Hepatic stellate cell (primary cell): ENCODE measurements at places on chromosomes 11 and 22.

- no peak for DNase-seq
Observed at GRCh38 chr11:114153224-114153623, 93.7 kb downstream of the ZBTB16 start.

DNA sequence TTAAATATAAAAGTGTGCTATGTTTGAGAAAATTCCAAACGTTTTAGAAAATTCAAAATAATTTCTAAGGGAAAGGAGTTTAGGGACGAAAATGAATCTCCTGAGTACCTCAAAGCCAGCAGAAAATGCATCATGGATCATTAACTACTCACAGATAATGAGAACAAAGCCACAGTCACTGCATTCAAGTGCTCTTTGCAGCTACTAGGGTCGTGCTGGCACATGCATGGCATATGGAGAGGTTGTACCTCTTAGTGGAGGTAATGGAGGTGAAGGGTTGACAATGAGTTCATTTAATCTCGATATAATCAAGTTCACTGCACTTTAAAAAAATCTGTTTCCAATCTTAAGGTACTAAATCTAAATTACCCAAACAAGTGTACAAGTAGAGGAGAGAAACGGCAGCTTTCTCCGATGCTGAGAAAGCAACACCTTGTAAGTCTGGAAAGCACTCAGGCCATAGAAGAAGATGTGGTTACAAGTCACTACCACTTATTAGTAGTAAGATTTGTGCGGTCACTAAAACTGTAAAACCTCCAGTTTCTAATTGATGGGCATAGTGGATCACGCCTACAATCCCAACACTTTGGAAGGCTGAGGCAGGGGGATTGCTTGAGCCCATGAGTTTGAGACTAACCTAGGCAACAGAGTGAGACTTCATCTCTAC lies 261.1 kb upstream of the ANO3 start:
- no peak for DNase-seq

GRCh38 chr11:7936615-7937014 lies 4.9 kb downstream of the OR10A3 start:
- DNase-seq = no peak

DNA sequence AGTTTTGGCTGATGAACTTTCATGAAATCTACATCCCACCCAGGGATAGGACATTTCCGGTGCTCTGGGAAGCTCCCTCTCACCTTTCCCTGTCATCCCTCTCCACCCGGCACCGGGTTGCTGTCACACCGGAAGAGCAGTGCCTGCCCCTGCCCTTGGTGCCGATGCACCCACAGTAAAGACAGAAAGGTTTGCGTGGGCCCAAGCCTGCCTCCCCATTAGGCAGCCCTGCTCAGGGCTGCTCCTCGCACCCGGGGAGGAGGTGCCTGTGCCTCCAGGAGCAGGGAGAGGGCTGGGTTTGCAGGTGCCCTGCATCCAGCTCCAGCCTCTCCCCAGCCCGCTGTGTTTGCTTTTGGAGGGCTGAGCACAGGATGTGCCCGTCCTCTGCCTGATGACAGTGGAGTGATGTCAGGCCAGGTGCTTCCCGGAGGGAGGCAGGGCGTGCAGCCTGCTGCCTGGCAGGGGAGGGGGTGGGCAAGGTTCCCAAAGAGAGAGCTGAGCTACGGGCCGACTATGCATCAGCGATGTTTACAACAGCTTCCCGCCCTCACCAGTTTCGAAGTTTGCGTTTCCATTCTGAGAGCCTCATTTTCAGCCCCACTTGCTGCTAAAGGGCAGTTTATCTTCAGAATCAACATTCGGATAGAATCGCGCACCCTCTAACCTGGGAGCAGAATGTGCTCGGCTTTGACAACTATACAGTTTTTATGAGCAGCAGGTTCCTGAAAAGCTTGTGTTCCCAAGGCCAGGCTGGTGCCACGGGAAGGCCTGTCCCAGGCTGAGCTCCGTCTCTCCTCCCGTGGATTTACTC lies 83.2 kb upstream of the CLDN5 start:
- no peak for DNase-seq

DNA sequence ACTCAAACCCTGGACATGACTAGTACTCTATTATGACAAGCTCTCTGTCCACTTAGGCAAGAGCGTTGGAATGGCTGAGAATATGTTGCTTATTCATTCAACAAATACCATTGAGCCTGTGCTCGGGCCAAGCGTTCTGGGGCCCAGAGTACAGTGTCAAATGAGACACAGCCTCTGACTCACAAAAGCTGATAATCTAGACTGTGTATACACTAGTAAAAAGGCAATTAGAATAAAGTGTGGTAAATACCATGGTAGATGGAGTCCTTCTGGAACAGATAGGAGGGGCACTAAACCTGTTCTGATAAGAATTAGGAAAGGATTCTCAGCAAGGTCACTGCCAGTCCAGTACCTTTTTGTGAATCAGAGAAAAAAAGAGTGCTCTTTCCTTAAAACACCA lies 24.7 kb downstream of the KCNE3 start:
- DNase-seq = no peak

DNA sequence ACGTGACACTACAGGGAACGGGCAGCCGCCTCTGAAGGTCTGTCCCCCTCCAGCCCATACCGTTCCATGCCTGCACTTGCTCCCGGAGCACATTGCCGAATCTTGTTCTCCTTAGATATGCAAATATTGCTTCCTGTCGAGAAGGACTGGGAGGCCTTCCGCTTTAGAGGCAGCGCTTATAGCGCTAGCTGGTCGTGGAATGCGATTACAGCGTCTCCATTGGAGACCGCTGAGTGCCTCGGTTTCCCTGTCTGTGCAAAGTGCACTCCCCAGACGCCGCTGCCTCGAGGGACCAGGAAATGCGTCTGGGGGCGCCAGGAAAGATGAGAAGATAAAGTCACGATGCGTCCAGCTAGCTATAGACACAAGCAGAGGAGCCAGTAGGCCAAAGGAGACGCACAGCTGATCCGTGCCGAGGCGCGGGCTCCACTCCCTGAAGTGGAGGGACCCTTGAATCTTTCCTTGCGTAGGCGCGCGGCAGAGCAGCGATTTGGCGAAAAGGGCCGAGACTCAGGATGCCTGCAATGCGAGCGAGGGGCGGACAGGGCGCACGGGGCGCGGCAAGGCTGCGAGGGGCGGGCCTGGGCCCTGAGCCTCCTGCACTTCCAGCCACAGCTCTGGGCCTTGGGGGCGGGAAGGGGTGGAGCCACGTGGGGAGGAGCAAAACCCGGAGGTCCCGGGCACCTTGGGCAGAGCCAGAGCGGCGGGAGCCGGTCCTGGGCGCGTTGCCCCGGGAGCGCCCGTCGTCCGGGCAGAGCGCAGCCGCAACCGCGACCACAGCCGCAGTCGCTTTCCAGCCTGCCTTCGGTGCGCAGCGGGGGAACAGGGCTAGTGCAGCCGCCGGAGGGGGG lies at the start of gene RASSF10:
Gene RASSF10, plus strand, starts transcription at position 692 of the 851 bp plus-strand sequence. CDS start 261 bp downstream, outside the sequence.
- DNase-seq = peak; percentile 8

DNA sequence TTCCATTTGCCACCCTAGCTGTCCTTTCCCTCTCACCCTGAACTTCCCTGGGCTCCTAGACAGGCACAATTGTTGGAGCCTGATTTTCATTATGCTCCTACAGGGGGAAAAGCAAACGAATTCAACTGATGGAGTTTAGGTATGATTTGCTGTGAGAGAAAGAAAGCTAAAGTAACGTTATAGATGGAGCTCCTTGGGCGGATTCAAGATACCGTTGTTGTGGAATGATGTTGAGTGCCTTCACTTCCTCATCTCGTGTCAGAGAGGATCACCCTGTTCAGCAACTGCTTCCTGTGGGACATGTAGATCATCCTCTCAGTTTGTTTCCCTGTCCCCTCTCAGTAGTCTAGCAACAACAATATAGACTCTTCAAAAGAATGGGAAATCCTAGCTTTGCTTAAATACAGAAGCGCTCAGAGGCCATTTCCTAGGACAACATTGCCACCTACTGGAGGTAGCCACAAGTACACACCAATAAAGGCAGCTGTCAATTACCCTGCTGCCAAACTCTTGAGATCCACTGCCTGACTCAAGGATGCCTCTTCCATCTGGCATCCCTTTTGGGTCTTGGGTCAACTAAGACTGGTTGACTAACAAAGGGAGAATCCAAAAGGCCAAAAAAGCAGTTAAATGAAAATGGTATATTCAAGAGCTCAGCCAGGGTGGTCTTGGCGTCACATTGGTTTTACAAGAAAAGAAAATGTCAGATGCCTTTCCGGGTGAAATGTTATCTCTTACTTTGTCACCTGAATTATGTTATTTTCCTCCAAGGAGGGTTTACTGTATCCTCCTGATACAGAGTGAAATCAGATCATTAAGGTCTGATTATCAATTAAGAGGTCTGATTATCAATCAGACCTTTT lies 13.5 kb upstream of the DTX4 start:
- peak; percentile 56 for DNase-seq

- no peak for DNase-seq
Observed at GRCh38 chr22:35312198-35313059, 12.7 kb downstream of the TOM1 start.

DNA sequence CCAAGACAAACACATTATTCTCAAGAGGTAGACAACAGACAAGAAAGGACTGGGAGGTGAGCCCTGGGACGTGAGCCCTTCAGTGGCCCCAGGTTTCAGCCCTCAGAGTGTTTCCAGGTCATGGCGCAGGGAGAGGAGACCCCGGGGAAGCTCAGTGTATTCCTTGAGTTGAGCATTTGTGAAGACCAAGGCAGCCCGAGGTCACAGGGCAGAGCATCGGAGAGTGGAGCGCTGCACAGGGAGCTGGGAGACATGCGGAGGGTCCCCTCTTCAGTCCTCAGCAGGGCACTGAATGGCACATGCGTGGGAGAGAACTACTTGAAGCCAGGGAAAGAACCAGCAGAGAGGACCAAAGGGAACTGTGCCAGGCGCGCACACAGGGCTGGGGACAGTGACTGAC lies 11.7 kb downstream of the KRTAP5-6 start:
- DNase-seq = no peak

GRCh38 chr11:96105197-96105895 lies 181.4 kb upstream of the MTMR2 start:
- DNase-seq = no peak

DNA sequence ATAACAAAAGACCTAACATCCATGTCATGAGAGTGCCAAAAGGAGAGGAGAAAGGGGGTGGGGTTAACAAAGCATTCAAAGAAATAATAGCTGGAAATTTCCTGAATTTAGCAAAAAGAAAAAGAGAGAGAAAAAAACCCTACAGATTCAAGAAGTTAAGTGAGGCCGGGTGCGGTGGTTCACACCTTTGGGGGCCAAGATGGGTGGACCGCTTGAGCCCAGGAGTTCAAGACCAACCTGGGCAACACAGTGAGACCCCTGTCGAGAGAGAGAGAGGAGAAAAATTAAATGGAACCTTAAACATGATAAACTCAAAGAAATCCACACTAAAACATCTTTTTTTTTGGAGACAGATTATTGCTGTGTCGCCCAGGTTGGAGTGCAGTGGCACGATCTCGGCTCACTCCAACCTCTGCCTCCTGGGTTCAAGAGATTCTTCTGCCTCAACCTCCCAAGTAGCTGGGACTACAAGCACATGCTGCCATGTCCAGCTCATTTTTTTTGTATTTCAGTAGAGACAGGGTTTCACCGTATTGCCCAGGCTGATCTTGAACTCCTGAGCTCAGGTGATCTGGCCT lies 8.9 kb upstream of the CLDN5 start:
- DNase-seq = no peak

DNA sequence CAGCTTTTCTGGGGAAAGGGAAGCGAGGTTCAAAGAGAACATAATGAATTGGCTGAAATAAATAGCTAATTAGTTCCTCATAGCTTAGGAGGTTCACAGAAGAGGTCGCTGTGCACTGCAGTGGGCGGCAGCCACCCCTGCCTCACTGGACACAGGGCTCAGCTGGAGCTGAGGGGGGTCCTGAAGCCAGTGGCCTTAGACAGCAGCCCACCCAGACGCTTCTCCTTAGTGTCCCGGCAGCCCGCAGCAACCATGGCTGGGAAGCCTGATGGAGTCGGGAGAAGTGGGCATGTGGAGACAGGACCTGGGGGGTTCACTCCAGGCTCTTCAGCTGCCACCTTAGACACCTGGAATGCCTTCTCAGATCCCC lies 75.4 kb downstream of the TRIM29 start:
- DNase-seq = no peak

GRCh38 chr11:124538019-124538418 lies 5.4 kb downstream of the OR8B12 start:
- no peak for DNase-seq

DNA sequence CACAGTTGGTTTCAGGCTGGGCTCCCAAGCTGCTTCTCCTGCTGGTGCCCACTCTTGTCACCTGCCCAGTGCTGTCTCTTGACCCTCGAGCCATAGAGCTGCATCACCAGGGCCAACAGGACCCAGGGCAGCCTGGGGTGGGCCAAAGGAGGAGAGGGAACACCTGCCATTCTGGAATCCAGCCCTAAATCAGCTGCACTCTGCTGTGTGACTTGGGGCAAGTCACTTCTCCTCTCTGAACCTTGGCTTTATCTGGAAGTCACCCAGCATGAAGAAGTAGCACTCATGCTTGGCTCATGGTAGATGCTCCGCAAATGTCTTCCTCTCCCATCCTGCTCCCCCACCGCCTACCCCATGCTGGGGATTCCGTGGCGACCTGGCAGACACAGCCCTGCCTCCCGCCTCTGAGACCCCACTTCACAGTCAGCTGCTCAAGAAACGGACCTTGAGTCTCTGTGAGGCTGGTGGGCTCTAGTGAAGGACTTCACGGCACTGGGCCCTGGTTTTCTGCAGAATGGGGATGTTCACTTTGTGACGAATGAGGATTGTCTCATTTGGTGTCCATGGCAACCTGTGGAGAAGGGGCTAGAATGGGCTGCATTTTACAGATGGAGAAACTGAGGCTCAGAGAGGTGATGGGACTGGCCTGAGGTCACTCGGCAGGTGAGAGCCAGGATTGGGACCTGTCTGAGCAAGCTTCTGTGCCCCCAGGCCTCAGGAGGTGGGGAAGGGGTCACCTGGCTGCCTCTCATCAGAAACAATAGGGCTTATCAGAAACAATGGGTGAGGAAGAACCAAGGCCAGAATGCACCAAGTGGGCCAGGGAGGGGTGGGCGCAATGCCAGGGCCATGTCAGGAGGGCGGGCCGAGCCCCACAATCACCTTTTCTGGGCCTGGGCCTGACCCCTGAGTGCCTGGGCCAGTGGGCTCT lies 12.4 kb downstream of the EMID1 start:
- no peak for DNase-seq

DNA sequence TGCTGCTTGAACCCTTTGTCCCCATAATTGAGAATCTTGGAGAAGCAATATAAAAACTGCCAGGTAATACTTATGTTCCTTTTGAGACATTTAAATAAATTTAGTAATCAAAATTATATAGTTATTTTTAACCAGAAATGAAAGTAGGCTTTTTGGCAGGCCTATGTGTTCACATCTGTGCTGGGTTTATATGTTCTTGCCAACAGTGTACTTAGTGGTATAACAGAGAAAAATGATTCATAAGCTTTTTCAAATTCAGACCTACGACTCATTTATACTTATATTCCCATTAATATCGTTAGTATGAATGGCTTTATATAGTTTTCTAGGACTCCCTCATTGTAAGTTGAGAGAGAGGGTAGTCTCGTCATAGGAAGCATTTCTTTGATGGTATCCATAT lies 79.0 kb downstream of the DDX10 start:
- DNase-seq = no peak

GRCh38 chr22:49297871-49298721 lies 529.6 kb downstream of the BRD1 start:
- no peak for DNase-seq
